ENCODE measurements at places on chromosomes 2 and 18.
A peak's percentile ranks its signal among the peaks of the same experiment; 100 is the strongest.

GRCh38 chr2:189782221-189782671 lies 1.9 kb downstream of the ORMDL1 start:
- DNase-seq, result no peak

- DNase-seq, result no peak
These were observed 144.9 kb upstream of the NCKAP5 start for GRCh38 chr2:133713049-133713580.

DNA sequence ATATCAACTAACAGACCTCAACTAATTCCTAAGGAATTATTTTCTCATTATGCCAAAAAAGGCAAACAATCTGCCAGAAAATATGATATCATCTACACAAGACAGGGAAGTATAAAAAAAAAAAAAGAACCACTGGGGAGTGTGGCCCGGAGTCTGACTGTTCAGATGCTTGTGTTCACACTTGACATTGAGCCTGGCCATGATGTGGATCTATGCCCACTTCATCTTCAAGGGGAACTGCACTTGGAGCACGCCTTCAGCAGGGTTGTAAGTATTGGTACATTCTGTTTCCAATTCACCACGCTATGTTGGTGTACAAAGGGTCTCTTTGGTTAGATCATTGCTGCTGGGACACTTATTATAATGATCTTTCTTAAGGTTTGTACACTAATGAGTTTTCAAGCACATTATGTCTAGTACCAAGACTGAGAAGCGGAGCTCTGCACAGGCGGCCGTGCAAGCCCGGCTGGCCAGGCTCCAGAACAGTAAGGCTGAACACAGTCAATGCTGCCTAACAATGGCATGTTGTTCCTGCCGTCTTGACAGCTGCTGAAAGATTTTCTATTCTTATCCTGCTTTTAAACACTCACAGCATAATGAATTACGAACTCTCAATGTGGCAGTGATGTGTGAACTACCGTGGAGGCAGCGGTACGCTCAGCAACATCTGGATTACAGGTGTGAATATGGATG lies 788.4 kb upstream of the SOX11 start:
- no peak for DNase-seq

DNA sequence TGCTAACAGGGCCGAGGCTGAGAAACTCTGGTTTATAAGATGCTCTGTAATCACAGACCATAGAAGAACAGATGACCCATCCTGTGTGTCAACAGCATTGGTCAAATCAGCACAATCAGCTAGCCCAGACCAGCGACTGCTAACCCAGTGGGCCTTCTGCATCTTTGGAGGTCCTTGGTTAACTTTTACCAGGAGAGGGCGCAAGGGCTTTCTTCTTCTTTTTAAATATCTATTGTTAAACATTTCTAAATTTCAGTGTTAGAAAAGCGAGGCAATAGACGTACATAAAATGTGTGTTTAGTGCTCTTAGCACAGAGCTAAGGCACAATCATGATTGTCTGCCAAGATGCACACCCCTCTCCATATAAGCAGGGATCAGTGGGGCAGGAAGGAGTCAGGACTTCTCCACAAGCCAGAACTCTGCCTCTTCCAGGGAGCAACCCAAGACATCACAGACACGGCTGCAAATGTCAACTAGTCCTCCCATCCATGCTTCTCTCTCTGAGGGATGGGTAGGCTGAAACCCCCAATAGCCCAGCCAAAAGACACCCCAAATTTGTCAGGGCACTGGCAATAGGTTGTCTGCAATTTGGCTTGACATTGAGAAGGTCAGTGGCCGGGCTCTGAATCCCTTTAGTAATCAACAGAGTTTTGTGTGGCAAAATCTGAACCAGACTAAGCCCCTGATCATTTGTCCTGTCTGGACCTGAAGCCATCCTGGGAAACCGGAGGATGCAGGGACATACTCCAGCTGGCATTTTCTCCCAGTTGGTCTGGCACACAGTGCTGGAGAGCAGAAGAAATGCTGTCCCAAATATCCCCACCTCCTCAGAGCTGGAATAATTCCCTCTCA lies 188.2 kb downstream of the BCL2 start:
- peak; percentile 79 for DNase-seq

- DNase-seq, result no peak
These were observed 503 bp downstream of the ZNF513 start for GRCh38 chr2:27379836-27380625.

DNA sequence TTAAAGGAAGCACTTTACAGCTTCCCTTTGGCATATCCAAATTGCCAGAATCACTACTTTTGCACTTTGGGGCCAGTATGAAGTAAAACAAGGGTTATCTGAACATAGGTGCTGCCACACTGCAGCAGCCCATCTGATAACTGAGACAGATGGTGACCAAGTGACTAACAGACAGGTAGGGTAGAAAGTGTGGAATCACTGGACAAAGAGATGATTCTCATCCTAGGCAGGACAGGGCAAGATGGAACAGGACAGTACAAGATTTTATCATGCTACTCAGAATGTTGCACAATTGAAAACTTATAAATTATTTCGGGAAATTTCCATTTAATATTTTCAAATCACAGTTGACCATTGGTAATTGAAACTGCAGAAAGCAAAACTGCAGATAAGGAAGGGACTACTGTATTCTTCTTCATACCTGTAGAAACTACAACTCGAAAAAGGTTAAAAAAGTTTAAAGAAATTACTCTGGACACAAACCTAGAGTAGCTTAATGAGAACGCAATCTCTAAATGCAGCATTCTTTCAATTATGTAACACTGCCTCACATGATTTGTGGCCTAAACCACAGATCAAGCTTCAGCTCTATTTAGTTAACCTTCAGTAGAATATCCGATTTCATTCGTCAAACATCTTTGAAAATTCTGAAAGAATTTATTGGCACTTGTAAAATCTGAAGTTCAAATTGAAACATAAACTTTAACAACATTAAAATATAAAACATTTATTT lies 31.4 kb downstream of the HEATR5B start:
- DNase-seq, result no peak

- no peak for DNase-seq
These were observed 465.1 kb downstream of the TGIF1 start for GRCh38 chr18:3914833-3915610.

DNA sequence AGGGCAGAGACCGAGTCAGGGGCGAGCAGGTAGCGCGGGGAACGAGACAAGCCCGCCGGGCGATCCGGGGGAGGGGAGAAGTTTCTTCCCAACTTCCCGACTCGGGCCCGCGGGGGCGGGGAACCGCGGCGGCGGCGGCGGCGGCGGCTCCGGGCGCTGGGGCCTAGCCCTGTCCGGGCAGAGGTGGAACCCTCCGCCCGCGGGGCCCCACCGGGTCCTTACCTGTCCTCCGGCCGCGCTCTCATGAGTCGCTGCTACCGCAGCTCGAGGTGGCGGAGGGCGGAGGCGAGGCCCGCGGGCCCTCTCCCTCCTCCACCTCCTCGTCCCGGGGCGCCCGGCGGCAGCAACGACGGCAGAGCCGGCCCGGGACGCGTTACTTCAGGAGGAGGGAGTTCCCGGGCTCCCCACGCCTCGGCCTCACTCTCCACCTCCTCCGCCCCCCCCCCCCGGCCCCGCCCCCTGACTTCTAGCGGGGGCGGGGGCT lies at the start of gene YES1:
YES1 (minus strand) TSS at position 351 of the 484 bp plus-strand sequence. CDS start 55,415 bp downstream, outside the sequence.
- DNase-seq, result peak; percentile 95

GRCh38 chr2:234689911-234690379 lies 193.1 kb upstream of the ARL4C start:
- DNase-seq, result no peak

DNA sequence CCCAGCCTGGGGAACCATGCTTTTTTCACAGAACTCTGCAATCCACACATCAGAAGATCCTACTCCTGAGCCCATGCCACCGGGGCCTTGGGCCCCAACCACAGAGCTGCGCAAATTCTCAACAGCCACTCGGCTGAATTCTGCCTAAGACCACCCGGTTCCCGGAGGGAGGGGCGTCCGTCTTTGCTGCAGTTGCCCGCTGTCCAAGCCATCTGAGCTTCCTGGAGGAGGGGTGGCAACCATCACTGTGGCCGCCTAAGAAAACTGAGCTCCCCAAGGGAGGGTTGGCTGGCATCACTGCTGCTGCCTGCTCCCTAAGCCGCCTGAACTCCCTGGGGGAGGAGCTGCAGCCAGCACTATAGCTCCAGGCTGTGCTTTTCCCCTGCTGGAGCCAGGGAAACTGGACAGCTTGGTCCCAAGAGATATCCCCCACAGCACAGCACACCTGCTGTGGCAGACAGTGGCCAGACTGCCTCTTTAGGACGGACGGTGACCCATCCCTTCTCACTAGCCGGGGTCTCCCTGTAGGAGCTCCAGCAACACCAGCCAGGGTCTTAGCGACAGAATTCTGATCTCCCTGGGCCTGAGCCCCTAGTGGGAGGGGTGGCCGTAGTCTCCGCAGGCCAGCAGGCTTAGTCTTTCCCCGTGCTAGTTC lies 1411.6 kb upstream of the CDH2 start:
- no peak for DNase-seq

GRCh38 chr2:3429066-3429610 lies 49.6 kb downstream of the TRAPPC12 start:
- DNase-seq, result no peak

- no peak for DNase-seq
These were observed 51.7 kb downstream of the MCFD2 start for GRCh38 chr2:46863882-46864281.

GRCh38 chr18:59697236-59697932 lies at the start of gene CCBE1:
Gene CCBE1 (minus strand): TSS chr18:59697423.
- DNase-seq, result peak; percentile 86

GRCh38 chr2:166960702-166961270 lies 72.5 kb downstream of the XIRP2 start:
- DNase-seq, result no peak

DNA sequence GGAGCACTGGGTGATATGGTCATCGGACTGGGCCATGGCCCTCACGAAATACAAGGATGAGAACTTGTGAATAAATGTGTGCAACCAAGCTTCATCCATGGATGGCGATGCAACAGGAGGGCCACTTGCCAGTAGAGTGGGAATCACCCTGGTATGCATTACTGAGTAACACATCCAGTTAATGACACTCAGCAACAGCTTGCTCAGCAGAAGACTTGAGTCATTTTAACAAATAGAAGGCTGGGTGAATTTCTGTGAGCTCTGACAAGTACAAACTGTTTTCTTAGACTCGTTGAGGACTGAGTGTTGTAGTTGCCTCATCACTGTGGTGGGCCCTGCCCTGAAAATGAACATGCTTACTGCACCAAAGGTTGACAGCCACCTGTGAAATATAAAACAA lies 221.6 kb downstream of the NCKAP5 start:
- DNase-seq, result peak; percentile 81

GRCh38 chr18:75350512-75350839 lies 77.0 kb downstream of the SMIM21 start:
- DNase-seq, result no peak

GRCh38 chr2:142112757-142113221 lies 18.0 kb downstream of the LRP1B start:
- no peak for DNase-seq

DNA sequence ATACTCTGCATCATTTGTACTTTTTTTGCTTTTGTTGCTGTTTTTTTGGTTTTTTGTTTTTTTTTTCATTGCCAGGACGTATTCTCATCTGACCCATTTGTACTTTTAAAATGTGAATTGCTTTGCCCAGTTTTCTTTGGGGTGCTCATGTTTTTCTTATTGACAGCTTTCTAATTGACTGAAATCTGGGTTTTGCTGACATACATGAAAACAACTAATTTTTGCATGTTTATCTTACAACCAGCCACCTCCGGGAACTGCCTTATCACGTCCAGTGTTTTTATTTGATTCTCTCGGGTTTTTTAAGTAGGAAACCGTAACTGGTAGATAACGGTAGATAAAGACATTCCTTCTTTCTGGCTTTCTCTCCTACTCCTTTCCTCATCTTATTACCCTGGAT lies 38.6 kb downstream of the SNORC start:
- DNase-seq, result no peak

- no peak for DNase-seq
These were observed 8.6 kb upstream of the TMEM163 start for GRCh38 chr2:134727385-134727784.

GRCh38 chr2:33168922-33169321 lies 222.2 kb downstream of the LTBP1 start:
- DNase-seq, result no peak

DNA sequence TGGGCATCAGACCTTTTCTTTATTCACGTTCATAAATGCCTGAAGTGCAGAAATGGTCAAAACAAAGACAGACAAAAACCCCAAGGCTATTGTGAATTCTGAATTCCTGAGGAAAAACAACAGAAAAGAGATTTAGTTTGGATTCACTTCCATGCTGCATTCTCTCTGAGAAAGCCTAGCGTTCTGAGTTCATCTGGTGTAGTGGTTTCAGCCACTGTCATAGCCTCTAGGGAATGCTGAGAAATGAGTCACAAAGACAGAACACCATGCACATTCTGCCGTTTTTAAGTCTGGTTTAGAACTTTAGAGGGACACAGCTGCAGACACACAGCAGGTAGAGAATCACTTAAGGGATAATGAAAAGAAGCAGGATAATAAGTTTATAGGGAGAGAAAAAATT lies 93.8 kb downstream of the LRP1B start:
- no peak for DNase-seq

GRCh38 chr2:222774941-222775340 lies 85.9 kb upstream of the ACSL3 start:
- peak; percentile 22 for DNase-seq

DNA sequence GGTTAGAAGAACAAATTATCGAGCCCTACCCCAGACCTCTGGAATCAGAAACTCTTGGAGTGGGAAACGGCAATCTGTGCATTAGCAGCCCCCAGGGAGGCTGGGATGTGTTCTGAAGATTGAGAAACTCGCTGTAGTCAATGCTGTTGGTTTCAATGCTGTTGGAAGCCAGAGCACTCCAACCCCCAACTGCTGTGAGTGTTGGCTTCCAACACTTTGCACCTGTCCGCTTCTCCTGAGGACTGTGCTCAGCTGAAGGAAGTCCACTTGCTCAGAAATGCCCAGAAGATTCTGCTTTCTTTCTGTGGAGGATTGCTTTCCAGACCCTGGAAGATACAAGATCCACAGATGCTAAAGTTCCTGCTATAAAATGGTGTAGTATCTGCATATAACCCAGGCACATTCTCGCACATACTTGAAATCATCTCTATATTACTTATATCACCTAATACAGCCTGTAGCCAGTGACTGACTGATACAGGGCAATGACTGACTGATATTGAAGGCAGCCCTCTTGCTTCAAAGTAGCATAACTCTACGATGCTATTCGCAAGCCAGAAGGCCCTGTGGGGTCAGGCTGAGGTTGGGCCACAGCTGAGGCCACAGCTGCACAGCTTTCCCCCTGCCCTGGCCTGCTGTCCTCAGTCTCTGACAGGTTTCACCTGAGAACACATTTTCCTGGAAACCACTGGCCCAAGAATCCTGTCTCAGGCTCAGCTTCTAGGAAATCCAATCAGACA lies 757.7 kb upstream of the ID2 start:
- no peak for DNase-seq

GRCh38 chr2:150817422-150817821 lies 330.0 kb upstream of the RND3 start:
- no peak for DNase-seq

- DNase-seq, result no peak
These were observed 457.4 kb downstream of the FBXO15 start for GRCh38 chr18:73690222-73690621.

DNA sequence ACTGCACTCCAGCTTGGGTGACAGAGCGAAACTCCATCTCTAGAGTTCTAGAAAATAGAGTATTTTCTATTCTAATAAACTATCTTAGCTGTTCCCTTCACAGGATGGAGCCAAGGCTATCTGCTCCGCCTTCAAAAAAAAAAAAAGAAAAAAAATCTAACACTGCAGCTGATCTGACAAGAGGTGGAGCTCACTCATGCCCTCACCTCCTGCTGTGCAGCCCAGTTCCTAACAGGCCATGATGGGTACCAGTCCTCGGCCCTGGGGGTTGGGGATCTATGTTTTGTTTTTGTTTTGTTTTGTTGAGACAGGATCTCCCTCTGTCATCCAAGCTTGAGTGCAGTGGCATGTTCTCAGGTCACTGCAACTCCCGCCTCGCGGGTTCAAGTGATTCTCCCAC lies 3.0 kb downstream of the WDSUB1 start:
- DNase-seq, result no peak
